HuH-7 (cell line): ENCODE measurements at places on chromosomes 2 and 18.

DNA sequence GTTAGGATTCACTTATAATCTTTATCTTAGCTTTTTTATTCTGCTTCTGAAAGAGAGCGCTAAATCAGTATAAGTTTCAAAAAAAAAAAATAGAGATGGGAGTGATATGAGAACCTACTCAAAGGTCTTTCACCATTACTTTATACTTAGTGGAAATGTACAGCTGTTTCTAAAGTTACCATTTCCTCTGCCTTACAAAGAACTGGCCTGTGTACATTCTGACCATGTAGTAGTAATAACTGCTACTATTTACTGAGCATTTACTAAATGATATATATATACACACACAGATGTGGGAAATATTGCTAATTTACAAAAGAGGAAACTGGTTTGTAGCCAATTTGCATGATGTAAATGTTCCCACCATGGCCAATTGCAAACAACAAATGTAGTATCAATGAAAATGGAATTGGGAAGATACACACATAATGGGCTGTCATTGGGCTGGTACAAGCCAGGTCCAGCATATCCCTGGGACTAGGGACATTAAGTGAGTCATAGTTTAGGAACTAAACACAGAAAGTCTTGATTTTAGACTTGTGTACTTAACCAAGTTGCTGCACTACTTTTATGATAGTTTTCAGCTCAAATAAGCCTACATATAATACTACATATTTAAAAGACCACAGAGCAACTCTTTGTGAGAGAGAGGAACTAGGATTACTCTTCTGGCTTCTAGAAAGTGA, 67.1 kb downstream of the DYNC1I2 start:
- DNase-seq = no peak

DNA sequence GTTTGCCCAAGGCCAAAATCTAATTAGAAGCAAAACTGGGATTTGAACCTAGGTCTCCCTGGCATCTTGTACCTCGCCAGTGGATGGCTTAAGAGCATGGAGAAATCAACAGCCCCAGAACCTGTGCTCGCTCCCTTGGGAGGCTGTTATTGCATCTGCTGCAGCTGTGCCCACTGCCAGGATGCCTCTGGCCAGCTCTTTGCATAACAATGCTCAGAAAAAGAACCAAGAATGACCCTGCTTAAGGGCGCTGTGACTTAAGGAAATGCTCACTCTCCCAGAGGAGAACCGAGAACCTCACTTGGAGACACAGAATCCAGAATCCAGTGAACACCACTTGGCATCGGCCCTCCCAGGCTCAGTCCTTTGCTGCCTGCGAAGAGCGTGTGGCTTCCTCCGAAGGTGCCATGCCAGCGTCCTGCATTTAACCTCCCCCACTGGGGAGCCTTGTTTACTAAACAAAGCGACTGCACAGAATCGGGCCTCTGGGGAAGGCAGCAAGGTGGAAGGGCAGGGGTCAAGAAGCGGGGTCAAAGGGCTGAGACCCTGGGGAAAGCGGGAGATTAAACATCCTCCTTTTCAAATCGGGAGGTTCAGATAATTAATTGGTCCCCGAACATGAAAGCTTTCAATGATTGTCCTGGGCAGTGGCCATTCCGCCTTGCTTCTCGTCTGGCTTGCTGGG, 71.0 kb upstream of the BOD1L2 start:
- no peak for DNase-seq

DNA sequence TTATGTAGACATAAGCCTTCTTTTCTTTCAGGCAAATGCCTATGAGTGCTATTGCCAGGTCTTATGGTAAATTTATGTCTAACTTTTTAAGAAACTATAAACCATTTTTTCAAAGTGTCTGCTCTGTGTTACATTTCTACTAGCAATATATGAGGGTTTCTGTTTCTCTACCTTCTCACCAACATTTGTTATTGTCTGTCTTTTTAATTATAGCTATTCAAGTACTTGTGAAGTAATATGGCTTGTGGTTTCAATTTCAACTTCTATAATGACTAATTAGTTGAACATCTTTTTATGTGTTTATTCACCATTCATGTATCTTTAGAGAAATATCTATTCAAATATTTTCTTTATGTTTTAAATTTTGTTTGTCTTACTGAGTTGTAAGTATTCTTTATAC, 213.1 kb upstream of the MC4R start:
- no peak for DNase-seq

GRCh38 chr2:120715353-120715752, 20.3 kb upstream of the GLI2 start:
- no peak for DNase-seq

GRCh38 chr18:55319459-55320193, 268.4 kb downstream of the TCF4 start:
- DNase-seq = no peak

- no peak for DNase-seq
Observed at GRCh38 chr18:49843778-49844625, 30.7 kb upstream of the ACAA2 start.

GRCh38 chr2:162480067-162480466, 136.1 kb downstream of the GCA start:
- no peak for DNase-seq

- DNase-seq = no peak
Observed at GRCh38 chr2:26786207-26787028, 562 bp downstream of the CENPA start.

DNA sequence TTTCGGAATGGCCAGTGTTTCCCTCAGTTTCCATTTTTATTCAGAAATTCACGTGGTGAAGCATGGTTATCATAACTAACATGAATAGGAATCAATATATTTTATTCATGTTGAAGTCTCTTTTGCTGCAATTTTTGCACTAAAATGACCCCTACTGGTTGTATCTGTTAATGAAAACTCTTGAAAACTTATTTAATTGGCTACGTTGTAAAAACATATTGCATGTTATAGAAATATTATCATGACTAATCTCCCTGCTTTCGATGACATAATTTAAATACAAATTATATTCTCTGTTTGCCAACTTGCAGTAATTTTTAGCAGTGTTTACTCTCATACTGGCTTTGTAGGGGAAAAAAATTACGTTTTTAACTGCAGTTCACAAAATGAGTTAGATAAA, 3.5 kb downstream of the CRIM1 start:
- DNase-seq = no peak
